ENCODE measurements at places on chromosomes 3 and 15.

- no peak for DNase-seq
These were observed 150.5 kb upstream of the PRR20G start for GRCh38 chr3:127438371-127438770.

DNA sequence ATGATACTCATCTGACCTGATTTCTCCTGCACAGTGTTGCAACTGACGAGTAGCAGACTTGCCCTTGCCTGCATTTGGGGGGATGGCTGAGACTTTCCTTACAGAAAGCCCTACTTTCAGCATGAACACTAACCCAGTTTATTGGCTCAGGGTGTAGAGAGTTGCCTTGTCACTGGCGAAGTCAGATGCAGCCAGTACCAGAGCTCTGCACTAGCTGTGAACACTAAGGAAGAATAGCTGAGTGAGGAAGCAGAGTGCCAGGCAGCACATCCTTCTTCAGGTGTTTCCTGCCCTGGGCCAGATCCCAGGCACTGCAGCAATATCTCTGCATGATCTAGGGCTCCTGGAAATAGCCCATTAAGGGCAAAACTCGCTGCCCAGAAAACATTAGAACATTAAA lies 154.0 kb upstream of the SYNPR start:
- DNase-seq: no peak

DNA sequence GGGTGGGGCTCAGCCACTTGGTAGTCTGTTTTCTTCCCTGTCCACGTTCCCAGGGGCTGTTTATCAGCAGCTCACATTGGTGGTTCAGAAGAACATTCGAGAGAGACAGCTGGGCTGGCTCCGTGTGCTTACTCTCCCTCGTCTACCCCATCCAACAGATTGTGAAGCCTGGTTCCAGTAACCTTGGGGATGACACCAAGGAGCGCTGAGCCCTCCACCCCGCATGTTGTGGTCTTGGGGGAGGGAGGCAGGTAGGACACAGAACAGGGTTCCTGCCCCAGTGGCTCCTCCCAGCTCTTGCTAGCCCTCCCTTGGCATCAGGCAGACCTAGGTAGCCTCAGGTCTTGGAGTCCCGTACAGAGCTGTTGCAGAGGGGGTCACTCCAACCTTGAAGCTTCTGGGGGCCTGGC lies 33.1 kb downstream of the KLF13 start:
- no peak for DNase-seq

GRCh38 chr3:169143506-169143905 lies 520.0 kb downstream of the MECOM start:
- no peak for DNase-seq

GRCh38 chr3:58837141-58837843 lies 170.7 kb upstream of the FAM3D start:
- no peak for DNase-seq

DNA sequence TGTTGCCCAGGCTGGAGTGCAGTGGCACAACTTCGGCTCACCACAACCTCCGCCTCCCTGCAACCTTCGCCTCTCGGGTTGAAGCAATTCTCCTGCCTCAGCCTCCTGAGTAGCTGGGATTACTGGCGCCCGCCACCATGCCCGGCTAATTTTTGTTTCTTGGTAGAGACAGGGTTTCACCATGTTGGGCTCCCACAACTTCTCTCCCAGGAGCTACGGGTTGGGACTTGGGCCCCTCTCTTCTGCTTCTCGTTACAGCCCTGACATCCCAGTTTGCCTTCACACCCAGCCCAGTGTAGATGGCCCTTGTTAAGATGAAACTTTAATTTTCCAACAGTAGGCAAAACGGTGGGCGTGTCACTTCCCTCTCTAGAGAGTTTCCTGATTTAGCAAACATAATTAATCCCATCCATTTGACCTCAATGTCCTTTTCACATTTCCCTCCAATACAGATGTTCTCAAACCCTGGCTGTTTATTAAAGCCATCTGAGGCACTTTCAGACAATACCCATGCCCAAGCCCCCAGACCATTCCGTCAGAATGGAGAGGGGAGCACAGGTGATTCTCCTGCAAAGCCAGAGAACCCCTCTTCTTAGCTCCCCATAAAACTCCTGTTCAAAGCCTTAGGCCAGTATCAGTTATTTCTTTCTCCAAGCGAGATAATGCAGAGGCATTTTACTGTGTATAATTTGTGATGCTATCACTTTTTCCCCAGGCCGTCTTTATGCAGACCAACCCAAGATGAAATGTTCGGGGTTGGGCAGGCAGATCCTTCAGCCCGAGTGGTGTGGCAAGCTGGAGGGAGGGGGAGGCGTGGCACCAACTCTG lies 245.7 kb downstream of the XXYLT1 start:
- no peak for DNase-seq

DNA sequence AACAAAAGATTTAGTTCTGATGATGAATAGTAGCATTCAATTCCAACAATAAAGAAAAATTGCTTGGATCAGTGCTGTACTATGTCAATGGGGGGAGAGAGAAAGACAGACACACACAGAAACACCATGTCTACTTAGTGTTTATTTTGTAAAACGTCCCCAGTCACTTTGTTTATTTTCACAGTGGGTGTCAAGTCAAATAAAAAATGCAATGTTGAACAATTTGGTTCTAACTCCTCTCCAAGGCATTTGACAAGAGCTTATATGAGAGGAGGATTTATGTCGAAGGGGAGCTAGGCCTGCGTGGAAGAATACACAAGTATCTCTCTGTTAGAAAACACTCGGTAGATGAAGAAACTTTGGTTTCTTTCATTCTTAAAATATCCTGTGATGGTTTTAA lies 201.7 kb upstream of the SLC2A2 start:
- no peak for DNase-seq

GRCh38 chr3:146801492-146801891 lies 196.3 kb upstream of the PLSCR5 start:
- no peak for DNase-seq

- DNase-seq: no peak
These were observed 241.0 kb upstream of the LYSMD4 start for GRCh38 chr15:99974246-99974645.

DNA sequence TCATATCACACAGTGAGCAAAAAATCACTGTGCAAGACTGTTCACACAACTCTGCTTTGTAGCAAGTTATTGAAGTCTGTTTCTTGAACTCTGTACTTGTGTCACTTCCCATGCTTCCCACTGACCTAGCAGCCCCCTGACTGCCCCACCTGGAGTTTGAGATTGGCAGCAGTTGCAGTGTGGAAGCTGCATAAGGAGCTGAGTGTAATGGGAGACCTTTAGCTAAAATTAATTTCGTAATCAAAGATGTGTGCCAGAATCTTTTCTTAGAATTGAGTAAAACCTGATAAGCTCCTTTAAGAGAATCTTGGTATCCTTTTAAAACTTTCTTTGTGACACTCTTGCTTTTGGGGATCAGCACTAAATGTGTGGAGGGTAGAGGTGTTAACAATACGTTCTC lies 42.8 kb downstream of the NKIRAS1 start:
- no peak for DNase-seq

GRCh38 chr3:113136071-113136470 lies 75.3 kb upstream of the BOC start:
- DNase-seq: no peak

- DNase-seq: no peak
These were observed 140.9 kb downstream of the NTRK3 start for GRCh38 chr15:88115486-88116152.

DNA sequence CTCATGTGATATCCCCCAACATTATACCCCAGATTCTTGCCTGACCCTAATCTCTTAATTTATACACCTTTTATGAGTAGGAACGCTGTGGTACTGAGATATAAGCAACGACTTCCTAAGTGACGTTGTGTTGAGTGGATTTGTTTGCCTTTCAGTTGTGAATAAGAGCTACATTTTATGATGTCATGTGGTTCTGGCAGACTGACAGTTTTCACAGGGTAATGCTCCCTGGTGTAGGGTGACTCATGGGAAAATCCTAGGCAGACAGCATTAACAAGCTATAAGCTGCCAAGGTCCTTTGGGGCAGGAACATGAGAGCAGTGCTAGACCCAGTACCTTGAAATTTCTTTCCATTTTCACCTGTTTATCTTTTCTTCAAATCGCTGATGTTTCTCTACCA lies 11.2 kb downstream of the C3orf52 start:
- DNase-seq: peak; percentile 96

DNA sequence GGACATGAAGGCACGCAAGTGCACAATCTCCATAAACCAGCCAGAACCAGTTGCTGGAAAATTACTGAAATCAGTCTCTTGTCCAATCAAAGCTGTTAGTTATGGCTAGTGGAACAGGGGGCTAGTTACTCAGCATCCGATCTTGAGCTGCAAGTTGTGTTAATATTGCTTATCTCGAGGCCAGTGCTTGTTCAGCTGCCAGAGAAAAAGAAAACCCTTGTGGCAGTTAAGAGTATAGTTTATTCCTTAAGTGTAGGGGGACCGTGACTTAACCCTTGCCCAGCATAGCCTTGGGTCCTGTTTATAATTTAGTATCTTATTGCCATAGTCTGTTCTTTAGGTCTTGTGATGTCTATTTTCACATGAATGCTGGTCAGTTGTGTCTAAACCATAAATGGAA lies 268.5 kb downstream of the CD47 start:
- no peak for DNase-seq

- peak; percentile 62 for DNase-seq
These were observed 44.7 kb downstream of the GTPBP8 start for GRCh38 chr3:113035387-113035982.

GRCh38 chr3:34360713-34361112 lies 562.3 kb downstream of the PDCD6IP start:
- no peak for DNase-seq

- DNase-seq: no peak
These were observed 84.0 kb upstream of the SLCO3A1 start for GRCh38 chr15:91769476-91769875.

- DNase-seq: no peak
These were observed 100.1 kb upstream of the ALDH1A3 start for GRCh38 chr15:100779331-100780207.

GRCh38 chr3:120418866-120419490 lies 31.8 kb downstream of the FSTL1 start:
- peak; percentile 77 for DNase-seq

GRCh38 chr3:69890691-69891090 lies 108.8 kb upstream of the SAMMSON start:
- no peak for DNase-seq

DNA sequence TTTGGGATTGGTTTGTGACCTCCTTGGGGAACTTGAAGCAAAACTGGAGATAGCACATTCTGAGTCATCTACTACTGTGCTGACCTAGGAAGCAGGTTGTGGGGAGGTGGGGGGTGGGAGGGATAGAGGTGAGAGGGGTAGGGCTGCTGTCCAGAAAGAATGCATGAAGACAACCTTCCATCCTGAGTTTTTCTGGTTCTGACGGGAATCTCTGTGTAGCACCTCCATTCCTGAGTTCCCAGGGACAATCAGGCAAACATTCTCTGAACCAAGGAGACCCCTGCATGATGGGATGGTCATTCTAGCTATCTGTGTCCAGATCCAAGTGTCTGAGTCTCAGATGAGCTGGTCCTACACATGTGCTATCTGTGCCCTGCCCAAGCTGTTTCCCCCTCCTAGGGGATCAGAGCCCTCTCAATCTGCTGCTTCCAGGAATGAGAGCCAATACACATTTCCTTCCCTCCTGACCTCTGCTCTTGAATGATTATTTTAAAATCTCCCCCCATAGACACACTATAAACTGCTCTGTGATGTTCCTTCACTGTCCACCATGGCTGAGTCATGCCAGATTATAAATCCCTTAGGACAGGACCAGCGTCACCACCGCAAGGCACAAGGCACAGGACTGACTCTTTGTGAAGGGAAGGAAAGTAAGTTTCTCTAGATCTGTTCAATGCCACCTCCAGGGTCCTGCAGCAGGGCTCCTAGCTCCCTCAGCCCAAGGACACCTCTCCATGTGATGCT lies 2.2 kb upstream of the CD276 start:
- DNase-seq: no peak

DNA sequence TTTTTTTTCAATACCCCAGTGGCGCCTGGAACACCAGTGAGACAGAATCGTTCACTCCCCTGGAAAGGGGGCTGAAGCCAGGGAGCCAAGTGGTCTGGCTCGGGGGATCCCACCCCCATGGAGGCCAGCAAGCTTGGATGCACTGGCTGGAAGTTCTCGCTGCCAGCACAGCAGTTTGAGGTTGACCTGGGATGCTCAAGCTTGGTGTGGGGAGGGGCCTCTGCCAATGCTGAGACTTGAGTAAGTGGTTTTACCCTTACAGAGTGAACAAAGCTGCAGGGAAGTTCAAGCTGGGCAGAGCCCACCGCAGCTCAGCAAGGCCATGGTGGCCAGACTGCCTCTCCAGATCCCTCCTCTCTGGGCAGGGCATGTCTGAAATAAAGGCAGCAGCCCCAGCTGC lies 276.2 kb upstream of the CNTN6 start:
- no peak for DNase-seq

- DNase-seq: no peak
These were observed 9.7 kb upstream of the ACSBG1 start for GRCh38 chr15:78244101-78244500.

DNA sequence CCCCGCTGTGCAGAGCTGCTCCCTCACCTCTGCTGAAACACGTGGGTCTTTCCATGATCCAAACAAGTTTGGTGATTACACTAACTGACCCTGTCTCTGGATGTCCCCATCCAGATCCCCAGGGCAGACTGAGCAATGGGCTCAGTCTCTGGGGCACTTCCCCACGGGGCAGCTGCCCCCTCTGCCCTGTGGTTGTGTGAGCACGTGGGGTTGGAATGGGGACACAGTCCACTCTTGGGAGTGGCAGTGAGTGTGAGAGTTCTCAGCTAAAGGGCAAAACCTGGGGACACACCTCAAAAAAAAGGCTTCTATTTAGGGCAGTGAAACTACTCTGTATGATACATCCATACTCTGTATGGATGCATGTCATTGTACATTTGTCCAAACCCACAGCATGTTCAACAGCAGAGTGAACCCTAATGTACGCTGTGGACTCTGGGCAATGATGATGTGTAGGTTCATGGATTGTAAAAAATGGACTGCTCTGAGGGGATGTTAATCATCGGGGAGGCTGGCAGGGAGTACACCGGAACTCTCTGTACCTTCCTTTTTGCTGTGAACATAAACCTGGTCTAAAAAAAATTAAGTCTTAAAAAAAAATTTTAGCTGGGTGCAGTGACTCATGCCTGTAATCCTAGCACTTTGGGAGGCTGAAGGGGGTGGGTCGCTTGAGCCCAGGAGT lies 49.9 kb upstream of the BLM start:
- DNase-seq: no peak

DNA sequence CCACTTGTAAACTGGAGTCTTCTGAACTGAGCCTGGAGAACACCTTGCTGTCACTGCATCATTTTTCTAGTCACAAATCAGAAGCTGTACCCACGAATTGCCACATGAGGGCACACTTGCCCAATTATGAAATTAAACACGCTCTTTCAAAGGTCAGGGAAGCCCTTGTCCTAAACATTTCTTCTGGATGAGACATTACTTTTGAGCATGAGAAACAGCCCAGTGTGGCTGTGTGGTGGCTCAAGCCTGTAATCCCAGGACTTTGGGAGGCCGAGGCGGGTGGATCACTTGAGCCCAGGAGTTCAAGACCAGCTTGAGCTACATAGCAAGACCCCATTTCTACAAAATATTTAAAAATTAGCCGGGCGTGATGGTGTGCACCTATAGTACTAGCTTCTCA lies 27.5 kb upstream of the CFAP161 start:
- peak; percentile 8 for DNase-seq
